ENCODE measurements at places on chromosomes 13 and 19.

- DNase-seq, result no peak
Observed at GRCh38 chr13:27628081-27628480, 6.4 kb downstream of the POLR1D start.

- DNase-seq, result peak; percentile 36
Observed at GRCh38 chr13:43797869-43798268, 11.1 kb upstream of the ENOX1 start.

DNA sequence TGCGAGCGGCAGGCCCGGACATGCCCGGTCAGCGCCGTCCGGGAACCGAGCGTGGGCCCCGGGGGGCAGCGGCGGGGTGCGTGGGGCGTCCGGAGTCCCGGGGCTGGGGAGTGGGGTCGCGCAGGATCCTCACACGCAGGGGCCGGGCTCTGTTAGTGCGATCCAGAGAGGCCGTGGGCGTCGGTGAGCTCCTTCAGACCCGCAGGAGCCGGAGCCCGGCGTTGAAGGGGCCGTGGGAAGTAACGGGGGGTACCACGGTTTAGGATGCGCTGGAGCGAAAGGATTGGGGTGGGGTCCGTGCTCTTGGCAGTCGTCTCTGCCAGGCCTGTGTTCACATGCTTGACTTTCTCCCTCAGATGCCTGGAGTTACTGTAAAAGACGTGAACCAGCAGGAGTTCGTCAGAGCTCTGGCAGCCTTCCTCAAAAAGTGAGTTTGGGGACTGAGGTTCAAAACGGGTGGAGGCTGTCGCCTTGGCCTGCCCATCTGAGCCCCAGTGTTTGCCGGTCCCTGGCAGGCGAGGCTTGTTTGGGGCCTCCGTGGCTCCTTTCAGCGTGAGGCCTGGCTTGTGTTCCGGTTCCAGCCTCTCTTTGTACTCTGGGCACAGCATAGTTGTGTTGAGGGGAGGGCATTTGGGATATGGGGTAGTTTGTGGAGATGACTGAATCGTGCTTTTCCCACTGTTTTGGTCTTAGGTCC, 512 bp downstream of the RPS19 start:
- DNase-seq, result peak; percentile 44

- DNase-seq, result no peak
Observed at GRCh38 chr19:46499692-46500091, 4.0 kb upstream of the PNMA8B start.

- DNase-seq, result peak; percentile 44
Observed at GRCh38 chr13:80814541-80814940, 473.6 kb upstream of the SPRY2 start.

DNA sequence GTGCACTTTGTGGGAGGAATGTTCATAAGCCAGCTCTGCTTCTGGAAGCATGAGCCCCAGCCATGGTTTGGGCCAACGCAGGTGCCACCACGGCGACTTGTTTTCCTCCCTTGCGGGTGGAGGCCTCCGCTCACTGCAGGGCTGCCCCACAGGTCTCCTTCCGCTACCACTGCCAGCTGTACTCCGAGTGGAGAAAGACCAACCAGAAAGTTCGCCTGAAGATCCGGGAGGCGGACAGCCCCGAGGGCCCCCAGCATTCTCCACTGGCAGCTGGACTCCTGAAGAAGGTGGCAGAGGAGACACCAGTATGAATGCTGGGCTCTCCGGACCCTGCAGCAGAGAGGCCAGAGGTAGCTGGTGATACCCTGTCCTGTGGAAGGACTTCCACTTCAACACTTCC, 6.5 kb upstream of the HNRNPM start:
- no peak for DNase-seq

- DNase-seq, result peak; percentile 82
Observed at GRCh38 chr13:46551410-46552302, 1.3 kb upstream of the LRCH1 start.

GRCh38 chr13:100892981-100893380, 218.4 kb upstream of the TMTC4 start:
- DNase-seq, result no peak

DNA sequence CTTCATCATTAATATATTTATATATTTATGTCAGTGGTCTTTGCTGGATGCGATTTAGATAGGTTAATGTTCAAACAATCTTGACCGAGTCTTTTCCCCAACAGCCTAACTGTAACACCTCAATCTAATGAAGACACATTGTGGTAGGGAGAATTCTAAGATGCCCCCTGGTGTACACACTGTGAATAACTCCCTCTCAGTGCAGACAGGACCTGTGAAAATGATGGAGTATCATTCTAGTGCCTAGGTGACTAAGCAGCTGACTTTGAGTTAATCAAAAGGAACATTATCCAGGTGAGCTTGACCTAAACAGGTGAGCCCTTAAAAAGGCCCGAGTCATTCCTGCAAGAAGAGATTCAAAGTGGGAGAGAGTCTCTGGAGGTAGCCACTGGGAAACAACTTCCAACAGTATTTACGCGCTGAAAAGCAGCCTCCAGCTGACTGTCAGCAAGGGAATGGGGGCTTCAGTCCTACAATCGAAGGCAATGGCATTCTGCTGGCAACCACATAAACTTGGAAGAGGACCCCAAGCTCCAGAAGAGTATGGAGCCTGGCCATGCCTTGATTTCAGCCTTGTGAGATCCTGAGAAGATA, 28.0 kb upstream of the KBTBD7 start:
- peak; percentile 66 for DNase-seq

DNA sequence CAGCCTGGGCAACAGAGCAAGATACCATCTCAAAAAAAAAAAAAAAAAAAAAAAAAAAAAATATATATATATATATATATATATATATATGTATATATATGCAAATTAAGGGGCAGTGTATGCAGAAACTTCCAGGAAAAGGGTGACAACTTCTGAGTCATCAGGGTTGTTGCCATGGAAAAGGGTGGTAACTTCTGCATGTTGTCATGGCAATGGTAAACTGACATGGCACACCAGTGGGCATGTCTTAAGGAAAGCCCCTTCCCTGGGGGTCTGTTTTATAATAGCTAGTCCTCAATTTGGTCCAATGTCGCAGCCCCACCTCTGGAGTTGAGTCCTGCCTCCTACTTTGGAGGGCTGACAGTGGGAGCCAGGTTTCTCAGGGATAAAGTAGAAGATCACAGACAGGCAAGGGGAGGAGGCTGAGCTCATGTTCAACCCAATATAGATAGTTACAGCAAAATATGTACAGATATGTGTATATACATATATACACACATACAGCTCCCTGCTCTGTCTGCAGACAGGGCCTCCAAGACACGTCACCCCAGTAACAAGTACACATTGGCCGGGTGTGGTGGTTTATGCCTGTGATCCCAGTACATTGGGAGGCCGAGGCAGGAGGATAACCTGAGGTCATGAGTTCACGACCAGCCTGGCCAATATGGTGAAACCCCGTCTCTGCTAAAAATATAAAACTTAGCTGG, 7.2 kb upstream of the FCHO1 start:
- peak; percentile 69 for DNase-seq

DNA sequence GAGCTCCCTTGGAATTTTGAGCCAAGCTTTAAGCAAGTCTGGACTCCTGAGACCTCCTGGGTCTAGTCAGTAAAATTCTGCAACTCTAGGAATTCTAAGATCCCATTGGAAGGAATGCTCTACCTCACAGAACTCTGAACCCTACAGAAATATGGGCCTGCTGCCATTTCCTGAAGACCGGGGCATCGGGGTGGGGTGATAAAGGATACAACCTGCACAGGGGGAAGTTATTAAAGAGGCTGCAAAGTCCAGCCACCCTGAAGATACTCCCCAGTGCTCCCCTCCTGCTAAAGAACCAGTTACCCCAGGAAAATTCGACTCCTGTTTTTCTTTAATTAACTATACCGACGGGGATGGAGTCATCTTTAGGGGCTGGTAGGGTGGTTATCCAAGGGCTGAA, 2.4 kb upstream of the PPP1R37 start:
- DNase-seq, result no peak

DNA sequence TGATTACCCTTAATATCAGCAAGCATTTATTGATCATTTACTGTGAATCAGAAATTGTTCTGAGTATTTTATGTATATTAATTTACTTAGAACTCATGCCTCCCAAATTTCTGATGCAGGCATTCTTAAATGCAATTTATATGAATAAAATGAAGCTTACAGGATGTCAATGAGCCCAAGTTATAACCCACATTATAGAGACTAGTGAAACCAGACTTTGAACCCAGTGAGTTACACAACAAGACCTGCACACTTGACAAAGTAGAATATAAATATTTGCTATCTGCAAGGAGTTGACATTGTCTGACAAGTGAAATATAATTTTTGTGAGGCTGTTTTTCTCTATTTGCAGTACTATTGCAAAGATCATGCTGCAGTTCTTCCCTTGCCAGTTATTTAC, 656.0 kb downstream of the GPC5 start:
- no peak for DNase-seq

DNA sequence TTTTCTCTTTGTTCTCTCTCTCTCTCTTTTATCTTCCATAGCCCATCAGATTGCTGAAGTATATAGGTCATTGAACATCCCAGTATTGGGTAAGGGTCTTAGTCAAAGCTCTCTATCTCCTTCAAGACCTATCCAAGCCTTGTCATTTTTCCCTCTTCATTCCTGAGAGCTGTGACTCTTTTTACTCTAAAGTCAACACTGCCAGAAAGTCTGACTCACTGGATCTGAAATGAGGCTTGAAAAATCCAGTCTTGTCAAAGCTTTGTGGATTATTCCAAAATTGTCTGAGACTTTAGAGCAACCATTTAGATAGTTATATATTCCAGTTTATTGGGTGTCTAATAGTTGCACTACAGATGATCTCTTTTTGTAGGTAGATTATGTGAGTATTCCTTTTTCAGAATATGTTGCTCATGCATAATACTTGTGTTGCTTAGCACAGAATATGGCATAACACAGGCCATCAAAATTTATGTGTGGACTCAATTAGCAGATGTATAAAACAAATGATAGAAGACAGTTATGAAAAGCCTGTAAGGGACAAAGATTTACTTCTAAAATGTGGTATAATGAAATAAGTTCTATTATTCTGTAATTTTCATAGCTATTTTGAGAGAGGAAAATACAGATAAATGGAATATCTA, 389.3 kb upstream of the PCDH9 start:
- no peak for DNase-seq

DNA sequence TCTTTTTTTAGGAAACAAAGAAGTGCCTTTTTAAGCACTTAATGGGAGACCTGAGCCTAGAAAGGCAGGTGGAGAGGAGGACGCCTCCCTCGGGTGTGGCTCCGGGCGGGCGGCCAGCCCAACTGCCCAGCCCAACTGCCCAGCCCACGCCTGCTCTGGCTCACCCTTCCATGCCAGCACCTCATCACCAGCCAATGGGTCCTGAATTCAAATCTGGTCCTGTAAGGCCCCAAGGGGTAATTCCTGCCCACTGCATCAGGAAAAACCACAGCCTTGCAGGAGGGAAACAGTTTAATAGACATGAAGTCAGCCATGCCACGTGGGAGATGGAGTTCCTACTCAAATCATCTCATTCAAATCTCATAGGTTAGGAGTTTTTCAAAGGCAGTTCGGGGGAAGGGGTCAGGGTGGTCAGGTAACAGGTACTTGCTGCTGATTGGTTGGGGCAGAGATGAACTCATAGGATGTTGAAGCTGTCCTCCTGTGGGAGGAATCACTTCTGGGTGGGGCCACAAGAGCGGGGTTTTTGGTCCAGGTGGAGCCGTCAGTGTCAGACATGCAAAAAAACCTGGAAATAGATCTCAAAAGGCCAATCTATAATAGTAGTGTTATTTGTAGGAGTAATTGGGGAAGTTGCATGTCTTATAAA, 64.9 kb downstream of the HSPH1 start:
- no peak for DNase-seq

DNA sequence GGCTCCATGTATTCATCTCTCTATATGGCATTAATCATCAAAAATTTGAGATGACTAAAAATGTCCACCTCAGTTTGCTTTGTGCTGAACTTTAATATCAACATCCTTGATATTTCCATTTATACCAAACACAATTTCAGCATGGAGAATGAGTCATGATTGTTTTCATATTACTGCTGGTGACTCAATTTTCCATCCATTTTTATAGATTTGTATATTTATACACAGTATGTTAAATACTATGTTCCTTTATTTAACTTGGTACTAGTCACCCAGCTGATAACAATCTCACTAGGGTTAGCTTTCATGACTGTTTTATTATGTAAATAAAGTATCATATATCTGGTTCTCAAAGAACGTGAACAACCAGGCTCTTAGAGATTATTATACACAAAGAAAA, 1255.1 kb downstream of the SLITRK1 start:
- no peak for DNase-seq

DNA sequence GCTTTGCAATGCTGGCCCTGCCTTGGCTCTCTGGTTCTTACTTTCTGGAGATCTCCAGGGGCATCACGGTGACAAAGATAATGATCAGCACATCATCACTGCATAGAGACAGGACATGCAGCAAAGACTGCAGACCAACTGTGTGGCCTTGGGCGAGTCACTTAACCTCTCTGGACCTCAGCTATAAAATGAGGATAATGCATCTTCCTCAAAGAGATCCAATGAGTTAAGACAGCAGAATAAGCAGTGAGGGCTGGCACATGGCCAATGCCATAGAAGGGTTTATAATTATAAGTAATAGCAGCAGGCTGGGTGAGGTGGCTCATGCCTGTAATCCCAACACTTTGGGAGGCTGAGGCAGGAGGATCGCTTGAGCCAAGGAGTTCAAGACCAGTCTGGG, 2.4 kb downstream of the MAG start:
- no peak for DNase-seq

GRCh38 chr19:14114854-14115253, 2.7 kb downstream of the PRKACA start:
- peak; percentile 51 for DNase-seq

DNA sequence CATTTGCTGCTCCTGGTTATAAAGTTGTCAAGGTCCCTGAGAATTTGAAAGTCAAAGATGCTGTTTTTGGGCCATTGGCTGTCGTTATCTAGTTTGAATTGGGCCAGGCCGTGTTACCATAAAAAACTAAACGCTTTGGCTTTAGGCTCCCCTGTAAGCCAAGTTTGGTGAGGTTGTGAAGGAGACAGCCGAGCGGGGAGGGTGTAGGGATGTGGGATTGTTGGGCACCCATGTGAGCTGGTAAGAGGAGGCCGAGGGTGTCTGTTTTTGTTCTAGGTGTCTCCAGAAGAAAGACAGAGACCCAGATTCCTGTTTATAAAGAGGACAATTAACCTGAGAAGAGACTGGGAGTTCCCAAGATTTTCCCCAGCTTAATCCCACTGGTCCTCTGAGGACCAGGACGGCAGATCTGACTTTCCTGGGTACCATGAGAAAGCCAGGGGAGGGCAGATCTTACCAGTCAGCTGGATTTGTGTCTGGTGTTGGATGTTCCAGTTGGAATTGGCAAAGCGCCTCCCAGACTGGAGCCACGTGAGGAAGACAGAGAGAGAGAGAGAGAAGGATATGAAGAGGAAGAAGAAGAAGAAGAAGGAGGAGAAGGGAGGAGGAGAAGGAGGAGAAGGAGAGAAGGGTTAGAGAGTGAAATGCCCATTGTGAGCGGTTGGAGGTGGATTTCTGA, 25.1 kb downstream of the TMEM255B start:
- DNase-seq, result no peak

- no peak for DNase-seq
Observed at GRCh38 chr13:108146642-108147041, 68.7 kb downstream of the LIG4 start.
